Right kidney (tissue), 9 donors: ENCODE measurements at places on chromosomes 5 and 9.

GRCh38 chr9:25691786-25692185 is 13.5 kb upstream of the TUSC1 start:
- no peak for DNase-seq

DNA sequence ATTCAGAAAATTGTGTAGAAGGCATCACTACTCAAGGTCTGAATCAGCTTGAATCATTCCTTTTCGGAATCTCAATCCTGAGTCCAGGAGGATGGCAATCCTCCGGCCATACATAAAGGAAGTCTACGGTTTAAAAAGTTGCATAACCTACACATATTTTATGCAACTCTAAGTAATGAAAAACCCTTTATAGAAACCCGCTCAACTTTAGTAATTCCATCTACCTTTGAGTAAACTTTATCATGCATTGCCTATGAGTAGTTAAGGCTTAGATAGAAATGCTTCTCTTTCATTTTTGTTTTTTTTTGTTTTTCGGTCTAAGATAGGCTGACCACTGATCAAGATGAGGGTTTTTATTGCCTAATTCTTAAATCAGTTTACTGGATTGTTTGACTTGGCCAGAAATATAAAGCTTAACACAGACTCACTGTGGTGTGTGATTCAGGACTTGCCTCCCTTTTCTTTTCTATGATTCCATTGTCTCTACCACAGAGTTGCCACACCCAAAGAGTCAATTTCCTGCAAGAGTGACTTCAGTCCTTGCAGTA is 85.0 kb downstream of the LURAP1L start:
- no peak for DNase-seq

DNA sequence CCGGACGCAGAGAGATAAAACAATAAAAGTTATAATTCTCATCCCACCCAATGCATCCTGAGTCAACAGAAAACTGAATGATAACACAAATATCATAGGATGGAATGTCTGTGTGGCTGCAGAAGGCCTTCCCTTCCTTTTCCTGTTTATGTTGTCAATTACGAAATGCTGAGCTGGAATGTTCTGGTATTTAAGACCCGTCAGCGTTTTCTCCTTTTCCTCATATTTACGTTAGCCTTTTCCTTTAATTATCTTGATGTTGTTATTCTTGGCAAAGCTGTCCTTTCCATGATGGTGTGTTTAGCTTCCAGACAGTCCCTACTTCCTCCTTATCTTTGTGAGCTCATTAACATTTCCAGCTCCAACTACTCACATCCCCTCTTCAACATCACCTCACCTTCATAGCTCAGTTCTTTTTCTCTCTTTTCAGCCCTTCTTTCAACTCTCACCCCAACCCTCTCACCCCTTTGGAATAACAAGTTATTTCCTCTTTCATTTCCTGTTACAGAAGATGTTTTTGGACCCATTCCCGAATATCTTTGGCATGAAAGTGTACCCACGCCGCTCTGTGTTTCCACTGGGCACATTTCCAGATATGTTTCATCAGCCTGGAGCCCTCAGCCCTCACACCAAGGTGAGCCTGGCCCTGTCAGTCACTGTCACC is 221.6 kb downstream of the NR2F1-AS1 start:
- no peak for DNase-seq

GRCh38 chr5:67680099-67680498 is 483.5 kb upstream of the CD180 start:
- no peak for DNase-seq

DNA sequence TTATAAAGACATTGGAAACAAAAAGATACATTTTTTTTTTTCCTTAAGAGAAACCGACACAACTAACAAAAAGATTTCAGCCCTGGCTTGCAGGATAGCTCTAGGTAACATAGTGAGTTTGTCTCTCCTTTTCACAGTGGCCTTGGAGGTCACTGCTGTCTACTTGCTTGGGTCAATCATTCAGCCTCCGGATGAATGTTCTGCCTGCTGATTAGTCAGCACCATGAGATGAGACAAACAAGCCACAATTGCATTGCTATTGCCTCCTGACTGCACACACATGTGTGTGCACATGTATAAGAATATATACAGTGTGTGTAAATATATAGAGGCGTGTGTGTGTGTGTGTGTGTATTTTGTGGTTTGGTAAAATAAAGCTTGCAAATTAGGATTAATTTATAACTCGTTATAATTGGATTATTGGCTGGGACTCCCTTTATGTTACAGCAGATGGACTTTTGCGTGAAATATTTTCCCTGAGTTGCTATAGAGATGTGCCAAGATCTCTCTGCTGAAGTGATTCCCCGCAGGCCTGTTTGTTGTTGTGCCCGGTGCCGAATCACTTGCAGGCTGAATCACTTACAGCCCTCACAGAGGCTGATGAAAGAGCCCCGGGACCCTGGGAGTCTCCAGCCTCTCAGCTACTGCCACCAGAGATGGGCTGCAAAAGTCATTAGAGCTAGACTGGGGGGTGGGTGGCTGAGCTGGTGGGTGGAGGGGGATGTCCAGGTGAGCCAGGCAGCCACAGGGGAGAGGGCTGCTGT is 161.2 kb downstream of the FGF18 start:
- no peak for DNase-seq

- no peak for DNase-seq
Measured at GRCh38 chr5:137164536-137164935, 334.6 kb downstream of the SPOCK1 start.

- DNase-seq = no peak
Measured at GRCh38 chr9:135671591-135672041, 8.5 kb downstream of the LCN9 start.
